Activated T-cell treated with anti-CD3 and anti-CD28 coated beads, Interleukin-2, amount 50 U/mL, for 1 hour (primary cell): ENCODE measurements at places on chromosomes 12 and 14.
A peak's percentile ranks its signal among the peaks of the same experiment; 100 is the strongest.

- DNase-seq: no peak
Measured at GRCh38 chr14:21036751-21037150, 2.1 kb upstream of the RNASE13 start.

GRCh38 chr14:45028107-45028626 is 55.7 kb upstream of the PRPF39 start:
- no peak for DNase-seq

- DNase-seq: no peak
Measured at GRCh38 chr12:77349689-77350370, 284.5 kb upstream of the E2F7 start.

- no peak for DNase-seq
Measured at GRCh38 chr12:130456375-130457199, 118.9 kb downstream of the PIWIL1 start.

- DNase-seq: no peak
Measured at GRCh38 chr14:65103150-65103760, 938 bp upstream of the MAX start.

DNA sequence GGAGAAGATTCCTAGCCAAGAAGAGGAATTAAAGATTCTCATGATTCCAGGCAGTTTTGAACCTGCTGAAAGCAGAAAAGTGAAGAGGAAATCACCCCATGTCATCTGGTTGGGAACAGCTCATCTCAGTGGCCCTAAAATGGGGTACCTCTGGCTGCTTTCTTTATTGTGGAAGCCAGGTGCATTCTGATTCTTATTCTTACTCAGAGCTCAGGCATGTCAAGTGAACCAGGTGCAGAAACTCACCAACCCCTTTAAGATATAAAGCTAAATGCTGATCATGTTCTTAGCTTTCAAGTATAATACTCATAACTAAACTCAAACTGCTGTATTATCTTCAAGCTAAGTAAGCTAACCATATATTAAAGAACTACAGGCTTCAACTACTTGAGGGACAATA is 253.9 kb upstream of the ARID2 start:
- no peak for DNase-seq

GRCh38 chr12:126419131-126419530 is 1353.9 kb downstream of the AACS start:
- no peak for DNase-seq

DNA sequence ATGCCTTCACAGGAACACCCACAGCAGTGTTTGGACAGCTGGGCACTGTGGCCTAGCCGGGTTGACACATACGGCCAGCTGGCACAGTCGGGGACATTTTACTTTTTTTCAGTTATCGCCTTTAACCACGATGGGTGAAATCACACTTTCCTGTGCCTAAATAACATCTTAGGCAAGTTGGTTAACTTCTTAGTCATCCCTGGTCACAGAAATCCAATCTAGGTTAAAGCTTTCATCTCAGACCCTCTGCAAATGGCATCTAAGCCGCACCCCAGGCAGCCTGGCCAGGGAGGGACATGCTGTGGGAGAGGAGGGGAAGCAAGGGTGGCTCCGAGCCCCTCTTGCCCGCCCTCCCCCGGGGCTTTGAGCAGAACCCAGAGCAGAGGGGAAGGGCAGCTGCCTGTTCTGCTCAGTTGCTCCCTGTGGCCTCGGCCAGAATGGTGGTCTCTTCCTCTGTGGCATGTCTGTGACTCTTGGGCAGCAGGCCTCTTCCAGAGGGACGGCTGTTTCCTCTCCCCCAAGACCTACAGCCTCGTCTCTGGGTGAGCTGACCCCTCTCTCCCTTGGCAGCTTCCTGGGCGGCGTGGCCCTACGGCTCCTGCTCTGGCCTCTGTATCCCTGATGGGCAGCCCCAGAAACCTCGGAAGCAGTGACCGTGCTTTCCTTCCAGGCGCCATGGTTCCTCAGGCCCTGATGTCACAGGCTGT is 85.4 kb upstream of the DYNC1H1 start:
- no peak for DNase-seq

DNA sequence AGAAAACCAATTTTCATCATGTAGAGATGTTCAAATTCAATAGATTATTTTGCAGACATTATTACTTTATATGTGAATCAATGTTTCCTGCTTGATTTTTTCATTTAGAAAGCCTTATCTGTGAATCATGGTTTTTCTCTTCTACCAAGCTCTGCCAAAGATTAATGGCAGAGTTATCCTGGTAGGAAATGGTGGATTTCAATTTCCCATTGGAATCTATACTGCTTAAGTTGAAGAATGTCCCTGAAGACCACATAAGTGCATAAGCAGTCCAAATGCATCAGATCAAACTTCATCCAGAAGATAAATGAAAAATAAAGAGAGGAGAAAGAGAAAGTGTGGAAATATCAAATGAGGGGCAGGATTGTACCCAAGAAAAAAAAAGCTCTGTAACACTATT is 5.0 kb downstream of the LUM start:
- DNase-seq: no peak

GRCh38 chr14:89428173-89428523 is 11.1 kb upstream of the FOXN3 start:
- no peak for DNase-seq

GRCh38 chr12:57240066-57240921 is 10.7 kb downstream of the STAC3 start:
- peak; percentile 76 for DNase-seq

GRCh38 chr14:60721326-60722106 is 2.6 kb downstream of the SIX4 start:
- DNase-seq: peak; percentile 72

GRCh38 chr12:113474635-113475436 is 3.2 kb upstream of the LHX5 start:
- DNase-seq: no peak

DNA sequence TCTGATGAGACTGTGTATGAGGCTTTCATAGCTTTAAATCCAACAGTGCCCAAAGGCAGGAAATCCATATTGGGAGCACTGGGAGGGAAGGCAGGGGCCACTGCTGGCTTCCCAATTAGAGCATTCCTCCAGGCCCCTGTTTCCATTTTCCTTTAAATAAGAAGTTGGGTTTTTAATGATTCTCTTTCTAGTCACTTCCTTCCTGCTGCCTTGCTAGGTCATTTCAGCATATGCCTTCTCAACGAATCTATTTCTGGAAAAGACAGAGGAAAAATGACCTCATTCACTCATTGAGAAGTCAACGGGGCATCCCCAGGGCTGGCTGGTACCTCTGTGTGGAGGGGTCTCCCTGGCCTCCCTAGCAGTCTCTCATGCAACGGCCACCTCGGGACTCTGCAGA is 43.5 kb downstream of the IGF1 start:
- DNase-seq: no peak

- no peak for DNase-seq
Measured at GRCh38 chr12:119630223-119630780, 36.7 kb downstream of the TMEM233 start.

- DNase-seq: no peak
Measured at GRCh38 chr12:50533971-50534370, 29.2 kb downstream of the DIP2B start.

GRCh38 chr12:93593843-93594242 is 21.4 kb downstream of the SOCS2 start:
- DNase-seq: no peak

DNA sequence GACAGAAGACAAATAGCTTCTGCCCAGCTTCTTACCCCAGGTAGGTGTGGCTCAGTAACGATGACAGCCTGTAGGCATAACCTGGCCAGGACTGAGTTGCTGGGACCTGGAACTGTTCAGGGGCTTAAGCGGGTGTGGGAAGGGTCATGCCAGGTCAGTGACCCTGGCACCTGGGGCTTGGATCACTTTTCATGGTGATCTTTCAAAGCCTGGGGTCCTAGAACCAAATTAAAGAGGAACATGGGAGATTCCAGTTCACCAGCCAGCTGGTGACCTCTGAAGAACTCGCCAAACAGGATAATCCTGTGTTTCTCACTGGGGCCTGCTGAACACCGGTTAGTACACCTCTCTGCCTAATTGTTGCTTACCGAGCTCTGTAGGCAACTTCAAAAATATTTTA is 102.6 kb upstream of the LMNTD1 start:
- no peak for DNase-seq

DNA sequence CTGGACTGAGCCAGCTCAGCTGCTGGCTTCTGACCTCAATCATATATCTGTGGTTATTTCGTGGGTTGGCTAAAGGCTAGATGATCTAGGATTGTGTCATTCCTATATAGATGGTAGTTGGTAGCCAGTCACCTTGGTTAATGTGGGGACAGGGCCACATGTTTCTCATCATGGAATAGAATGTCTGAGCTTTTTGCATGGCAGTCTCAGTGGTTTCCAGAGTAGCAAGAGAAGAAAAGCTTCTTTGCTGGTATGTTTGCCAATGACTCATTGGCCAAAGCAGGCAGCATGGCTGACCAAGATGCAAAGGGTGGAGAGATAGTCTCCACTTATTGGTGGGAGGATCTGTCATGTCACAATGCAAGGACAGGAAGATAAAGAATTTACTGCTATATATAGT is 746.4 kb upstream of the FLRT2 start:
- DNase-seq: no peak

DNA sequence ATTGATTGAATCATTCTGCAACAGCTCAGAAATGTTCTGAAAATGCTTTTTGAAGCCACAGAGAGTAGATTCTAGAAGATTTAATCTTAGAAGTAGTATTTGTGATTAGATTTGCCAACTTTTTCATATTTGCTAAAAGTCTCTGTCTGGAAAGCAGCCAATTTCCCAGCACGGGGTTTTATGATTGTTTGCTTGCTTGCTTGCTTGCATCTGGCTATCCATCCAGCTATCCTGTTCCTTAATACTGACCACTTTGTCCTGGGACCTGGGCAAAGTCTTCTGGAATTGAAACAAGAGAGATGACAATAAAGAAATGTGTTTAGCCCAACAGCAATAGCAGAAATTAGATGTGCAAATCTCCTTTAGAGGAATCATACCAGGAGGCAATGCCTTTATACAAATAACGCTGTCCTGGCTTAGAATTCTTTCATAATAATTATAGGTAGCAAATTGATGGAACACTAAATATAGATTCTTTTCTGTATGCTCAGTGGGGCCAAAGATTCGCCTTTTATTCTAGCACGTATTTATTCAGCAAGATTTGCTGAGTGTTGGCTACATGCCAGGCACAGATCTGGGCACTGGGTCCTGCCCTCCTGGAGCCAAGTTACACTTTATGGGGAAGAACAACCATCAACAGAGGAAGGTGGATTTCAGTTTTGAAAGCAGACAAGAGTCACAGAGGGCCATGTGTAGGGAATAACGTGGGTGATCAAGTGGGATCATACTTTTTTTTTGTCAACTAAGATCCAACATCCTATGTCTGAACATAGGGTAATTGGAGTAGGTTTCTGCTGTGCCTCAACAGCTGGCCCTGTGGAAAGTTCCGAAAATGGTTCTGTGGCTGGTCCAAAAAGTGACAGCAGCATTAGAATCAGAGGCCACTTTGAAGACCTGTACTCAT is 25.3 kb downstream of the MYBPC1 start:
- no peak for DNase-seq

DNA sequence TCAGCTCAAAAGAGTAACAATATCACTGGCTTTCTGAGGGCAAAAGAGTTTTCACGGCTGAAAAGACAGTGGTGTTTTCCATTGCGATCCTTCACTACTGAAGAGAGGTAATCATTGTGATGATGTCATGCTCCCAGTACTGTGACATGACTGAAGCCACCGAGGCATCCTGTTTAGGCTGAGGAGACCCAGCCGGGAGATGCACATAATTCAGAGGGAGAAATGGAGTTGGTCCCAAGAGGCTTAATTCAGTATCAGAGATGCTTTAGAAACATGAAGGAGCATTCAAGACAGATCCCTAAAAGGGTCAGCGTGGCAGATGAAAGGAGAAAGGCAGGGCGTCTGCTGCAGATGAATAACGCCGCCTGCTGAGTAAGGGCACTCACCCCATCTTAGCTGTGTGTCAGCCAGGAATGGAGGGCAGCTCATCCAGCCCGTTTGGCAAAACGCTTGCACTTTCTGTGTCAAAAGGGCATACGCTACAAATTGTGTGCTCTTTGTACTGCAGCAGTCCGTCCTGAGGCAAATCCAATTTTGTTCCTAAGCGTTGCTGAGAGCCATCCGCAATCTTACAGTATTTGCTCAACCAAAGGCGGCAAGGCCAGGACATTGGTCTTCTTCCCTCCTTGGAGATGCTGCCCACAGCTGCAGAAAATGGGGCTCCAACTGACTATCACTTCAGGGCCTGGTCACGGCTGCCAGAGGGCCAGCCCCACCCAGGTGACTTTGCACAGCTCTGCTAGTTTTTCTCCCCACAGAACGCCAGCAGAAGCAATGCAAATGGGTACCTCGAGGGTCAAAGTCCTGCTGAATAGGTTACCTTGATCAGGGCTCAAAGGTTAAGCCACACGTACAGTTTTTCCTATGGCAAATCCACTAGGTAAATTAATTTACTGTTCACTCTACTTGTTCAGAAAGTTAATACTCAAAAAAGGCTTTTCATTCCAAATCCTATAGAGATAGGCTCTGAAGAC is 23.5 kb downstream of the CCDC92 start:
- no peak for DNase-seq

GRCh38 chr14:22998329-22999012 is 11.5 kb downstream of the C14orf93 start:
- no peak for DNase-seq

- DNase-seq: no peak
Measured at GRCh38 chr14:32421781-32422180, 92.7 kb downstream of the AKAP6 start.

- DNase-seq: no peak
Measured at GRCh38 chr14:32252030-32252670, 49.1 kb upstream of the RNU6-8 start.

GRCh38 chr14:49594347-49595091 is 4.2 kb upstream of the LRR1 start:
- no peak for DNase-seq

GRCh38 chr14:87149583-87150354 is 843.2 kb downstream of the GALC start:
- no peak for DNase-seq

- no peak for DNase-seq
Measured at GRCh38 chr12:4975574-4975973, 65.9 kb downstream of the KCNA1 start.

DNA sequence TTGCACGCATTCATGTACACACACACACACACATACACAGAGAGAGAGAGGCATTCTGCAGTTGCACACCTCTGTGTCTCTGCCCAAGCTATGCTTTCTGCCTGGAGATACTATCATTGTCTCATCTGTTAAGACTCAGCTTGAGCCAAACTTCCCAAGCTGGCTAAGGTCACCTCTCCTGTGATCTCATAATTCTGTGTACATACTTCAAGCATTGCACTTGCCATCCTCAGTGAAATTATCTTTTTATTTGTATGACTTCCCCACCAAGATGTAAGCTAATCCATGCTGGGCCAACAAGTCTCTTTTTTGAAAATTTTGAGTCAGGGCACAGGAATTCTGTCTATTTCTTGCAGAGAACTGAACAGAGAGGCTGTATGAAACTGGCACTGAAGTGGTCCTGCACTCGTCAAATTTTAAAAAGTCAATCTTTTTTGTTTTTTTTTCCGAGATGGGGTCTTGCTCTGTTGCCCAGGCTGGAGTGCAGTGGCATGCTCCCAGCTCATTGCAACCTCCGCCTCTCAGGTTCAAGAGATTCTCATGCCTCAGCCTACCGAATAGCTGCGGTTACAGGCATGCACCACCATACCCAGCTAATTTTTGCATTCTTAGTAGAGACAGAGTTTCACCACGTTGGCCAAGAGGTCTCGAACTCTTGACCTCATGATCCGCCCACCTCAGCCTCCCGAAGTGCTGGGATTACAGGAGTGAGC is 44.3 kb downstream of the TMTC1 start:
- DNase-seq: no peak
